ENCODE measurements at places on chromosomes 3 and 15.

DNA sequence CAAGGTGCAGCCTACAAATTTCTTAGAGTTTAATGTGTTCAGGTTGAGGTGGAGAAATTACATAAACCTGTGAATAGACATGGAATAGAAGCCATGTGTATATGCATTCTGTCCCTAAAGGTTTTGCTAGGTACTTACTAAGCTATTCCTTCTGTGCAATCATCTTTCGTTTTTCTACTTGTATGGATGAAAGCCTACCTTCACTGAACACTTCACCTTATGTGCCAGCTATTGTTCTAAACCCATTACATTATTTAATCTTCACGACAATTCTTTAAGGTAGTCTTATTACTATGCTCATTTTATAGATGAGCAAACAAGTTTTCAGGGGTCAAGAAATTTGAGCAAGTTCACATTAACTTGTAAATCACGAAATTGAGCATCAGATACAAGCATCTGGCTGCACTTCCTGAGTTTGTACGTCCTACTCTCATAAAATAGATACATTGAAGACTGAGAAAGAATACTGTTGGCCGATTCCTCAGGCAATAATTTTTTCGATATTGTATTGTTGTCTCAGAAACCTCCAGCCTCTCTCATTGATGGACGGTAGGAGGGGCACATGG lies 635 bp upstream of the RCN2 start:
- no peak for DNase-seq

GRCh38 chr3:101066711-101067129 lies 73.5 kb upstream of the ABI3BP start:
- no peak for DNase-seq

GRCh38 chr3:39414421-39414907 lies 7.9 kb downstream of the RPSA start:
- no peak for DNase-seq

- no peak for DNase-seq
Measured at GRCh38 chr3:76554707-76555106, 485.2 kb upstream of the ROBO2 start.

DNA sequence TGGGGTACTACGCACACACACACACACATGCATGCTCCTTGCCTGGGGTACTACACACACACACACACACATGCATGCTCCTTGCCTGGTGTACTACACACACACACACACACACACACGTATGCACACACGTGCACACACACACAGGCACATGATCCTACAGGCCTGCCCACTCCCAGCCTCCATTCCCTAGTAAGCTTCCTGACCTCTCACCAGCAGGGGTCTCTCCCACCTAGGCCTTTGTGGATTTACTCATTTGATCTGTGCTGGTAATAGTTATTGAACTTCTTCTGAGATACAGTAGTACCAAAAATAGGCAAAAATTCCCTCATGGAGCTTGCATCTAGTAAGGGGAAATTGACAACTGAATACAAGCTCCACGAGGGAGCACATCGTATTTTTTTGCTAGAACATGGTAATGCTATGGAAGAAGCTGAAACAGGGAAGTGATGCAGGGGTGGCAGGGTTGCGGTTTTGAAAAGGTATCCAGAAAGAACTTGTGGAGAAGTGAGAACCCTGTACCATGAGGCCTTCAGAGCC lies 19.1 kb downstream of the TTC21A start:
- DNase-seq: no peak

DNA sequence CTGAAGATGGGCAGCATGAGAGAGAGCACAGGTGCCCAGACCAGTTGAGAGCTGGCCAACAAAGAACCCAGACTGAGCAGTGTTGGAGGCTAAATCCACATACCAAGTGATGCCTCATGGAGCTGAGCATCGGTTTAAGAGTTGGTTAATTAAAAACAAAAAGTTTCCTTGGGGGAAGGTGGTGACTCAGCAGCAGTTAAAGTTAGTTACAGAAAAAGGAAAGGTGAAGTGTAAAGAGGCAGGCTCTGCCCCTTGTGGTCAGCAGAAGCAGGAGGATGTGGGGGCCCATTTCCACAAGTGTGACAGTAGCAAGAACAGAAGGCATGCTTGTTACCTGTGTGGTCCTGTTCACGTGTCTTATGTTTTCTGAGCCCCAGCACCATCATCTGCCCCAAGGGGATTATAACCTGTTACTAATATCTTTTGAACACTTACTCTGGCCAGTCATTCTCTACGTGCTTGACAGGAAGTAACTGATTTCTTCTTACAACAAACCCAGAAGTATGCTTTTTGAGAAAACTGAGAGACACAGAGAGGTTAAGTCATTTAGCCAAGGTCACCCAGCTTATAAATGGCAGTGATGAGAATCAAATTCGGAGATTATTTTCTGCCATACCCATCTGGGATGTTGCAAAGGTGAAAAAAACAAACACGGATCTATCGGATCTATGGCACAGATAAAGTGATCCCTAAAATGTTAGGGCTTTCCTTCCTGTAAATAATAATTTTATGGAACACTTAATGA lies 91.0 kb downstream of the EPHB1 start:
- no peak for DNase-seq
